ENCODE measurements at places on chromosomes 2 and 18. TPM values are rescaled to one million over a fixed set of nuclear protein-coding genes. Genes with fewer than 3 reads are reported as not detected.

GRCh38 chr2:61718965-61719364, 134.9 kb downstream of the FAM161A start:
- H3K27ac ChIP-seq, result no peak overlapping the region
- DNase-seq, result no peak
- no peaks in the 10 kb centered on the region for H3K27me3 ChIP-seq
- no peaks in the 10 kb centered on the region for H3K36me3 ChIP-seq
- no peaks in the 10 kb centered on the region for H3K4me1 ChIP-seq

CROCC2 gene
- polyA plus RNA-seq, result not detected

ZAP70 gene
- 0.30 TPM for polyA plus RNA-seq

BOK gene
- 0.05 TPM for polyA plus RNA-seq

- H3K36me3 ChIP-seq, result peaks cover 22% of the 10 kb centered on the region
- peak; percentile 17 for DNase-seq
- no peaks in the 10 kb centered on the region for H3K27me3 ChIP-seq
Observed at GRCh38 chr2:24785671-24786321, 7.4 kb downstream of the PTRHD1 start.

- no peak overlapping the region for H3K27ac ChIP-seq
- H3K36me3 ChIP-seq, result no peaks in the 10 kb centered on the region
- H3K4me1 ChIP-seq, result no peaks in the 10 kb centered on the region
- no peak for DNase-seq
Observed at GRCh38 chr2:365367-366275, 77.7 kb upstream of the ALKAL2 start.

DNA sequence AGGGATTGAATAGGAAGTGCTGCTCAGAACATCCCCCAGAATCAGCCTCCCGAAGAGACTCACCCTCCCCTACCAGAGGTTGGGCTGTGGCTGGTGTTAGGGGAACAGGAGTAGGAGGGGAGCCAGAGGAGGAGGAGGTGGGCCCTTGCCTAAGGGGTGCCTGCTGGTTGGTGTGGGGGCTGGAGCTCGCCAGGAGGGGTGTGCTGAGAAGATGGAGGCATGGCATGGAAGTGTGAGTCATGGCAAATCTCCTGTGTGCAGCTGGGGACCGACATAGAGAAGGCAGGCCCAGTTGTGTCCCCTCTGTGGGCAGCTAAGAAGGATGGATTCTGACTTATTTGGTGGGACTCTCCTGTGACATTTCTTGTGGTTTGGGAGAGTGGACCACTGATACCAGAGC, 73.7 kb downstream of the DGKD start:
- no peaks in the 10 kb centered on the region for H3K27me3 ChIP-seq
- no peak overlapping the region for H3K4me3 ChIP-seq
- H3K27ac ChIP-seq, result no peak overlapping the region
- no peak for DNase-seq
- H3K36me3 ChIP-seq, result peaks cover 76% of the 10 kb centered on the region

SLC5A7 gene
- not detected for polyA plus RNA-seq

GAREM1 gene
- polyA plus RNA-seq, result not detected

GRCh38 chr18:42041793-42042192, 86.8 kb downstream of the PIK3C3 start:
- H3K4me3 ChIP-seq, result no peak overlapping the region
- no peaks in the 10 kb centered on the region for H3K27me3 ChIP-seq
- H3K36me3 ChIP-seq, result peaks cover 72% of the 10 kb centered on the region
- no peak for DNase-seq
- H3K4me1 ChIP-seq, result no peaks in the 10 kb centered on the region
- H3K27ac ChIP-seq, result no peak overlapping the region

RAB6C gene
- not detected for polyA plus RNA-seq

STK17B gene
- polyA plus RNA-seq, result 82.4 TPM

GRCh38 chr2:38466876-38467767, 90.0 kb upstream of the ATL2 start:
- H3K4me1 ChIP-seq, result no peaks in the 10 kb centered on the region
- no peak overlapping the region for H3K4me3 ChIP-seq
- no peak for DNase-seq
- H3K27me3 ChIP-seq, result no peaks in the 10 kb centered on the region
- H3K27ac ChIP-seq, result no peak overlapping the region

- H3K27me3 ChIP-seq, result peaks cover 83% of the 10 kb centered on the region
- H3K4me1 ChIP-seq, result peaks cover 17% of the 10 kb centered on the region
- H3K36me3 ChIP-seq, result no peaks in the 10 kb centered on the region
- H3K27ac ChIP-seq, result no peak overlapping the region
Observed at GRCh38 chr2:216696321-216696720, 972 bp upstream of the IGFBP5 start.

DNA sequence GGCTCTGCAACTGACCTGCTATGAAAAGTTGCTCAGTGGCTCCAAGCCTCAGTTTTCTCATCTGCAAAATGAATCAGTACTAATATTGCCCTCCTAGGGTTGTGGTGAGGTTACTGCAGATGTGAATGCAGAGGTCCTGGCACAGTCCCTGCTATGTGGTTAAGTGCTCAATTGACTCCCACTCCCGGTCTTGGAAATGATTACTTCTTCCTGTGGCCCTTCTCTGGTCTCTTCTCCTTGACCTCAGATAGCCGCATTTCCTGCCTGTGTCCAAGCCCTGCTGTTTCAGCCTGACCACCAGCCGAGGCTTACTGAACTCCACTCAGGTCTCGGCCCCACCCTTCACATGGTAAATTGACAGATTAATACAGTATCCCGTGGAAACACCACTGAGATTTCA, 26.3 kb downstream of the CNGA3 start:
- H3K36me3 ChIP-seq, result no peaks in the 10 kb centered on the region
- no peak overlapping the region for H3K4me3 ChIP-seq
- H3K27ac ChIP-seq, result no peak overlapping the region
- no peaks in the 10 kb centered on the region for H3K27me3 ChIP-seq
- no peaks in the 10 kb centered on the region for H3K4me1 ChIP-seq

- DNase-seq, result no peak
- no peak overlapping the region for H3K4me3 ChIP-seq
- H3K27me3 ChIP-seq, result no peaks in the 10 kb centered on the region
- no peak overlapping the region for H3K27ac ChIP-seq
- H3K36me3 ChIP-seq, result no peaks in the 10 kb centered on the region
- no peaks in the 10 kb centered on the region for H3K4me1 ChIP-seq
Observed at GRCh38 chr2:120720746-120721375, 14.8 kb upstream of the GLI2 start.

CIB4 gene
- not detected for polyA plus RNA-seq

DNA sequence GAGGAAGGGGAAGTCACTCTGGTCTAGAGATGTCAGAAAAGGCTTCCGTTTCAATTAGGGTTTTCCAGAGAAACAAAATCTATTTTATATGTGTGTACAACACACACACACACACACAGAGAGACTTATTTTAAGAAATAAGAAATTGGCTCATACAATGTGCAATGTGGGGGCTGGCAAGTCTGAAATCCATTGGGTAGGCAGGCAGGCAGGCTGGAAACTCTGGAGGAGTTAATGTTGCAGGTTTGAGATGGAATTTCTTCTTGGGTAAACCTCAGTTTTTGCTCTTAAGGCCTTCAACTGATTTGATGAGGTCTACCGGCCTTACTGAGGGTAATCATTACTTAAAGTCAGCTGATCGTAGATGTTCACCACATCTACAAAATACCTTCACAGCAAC, 62.6 kb downstream of the MDH1 start:
- H3K36me3 ChIP-seq, result no peaks in the 10 kb centered on the region
- no peak overlapping the region for H3K4me3 ChIP-seq
- no peak for DNase-seq
- H3K4me1 ChIP-seq, result no peaks in the 10 kb centered on the region
- H3K27ac ChIP-seq, result no peak overlapping the region
- H3K27me3 ChIP-seq, result no peaks in the 10 kb centered on the region

GRCh38 chr2:135617501-135618015, 86.3 kb downstream of the R3HDM1 start:
- H3K4me3 ChIP-seq, result no peak overlapping the region
- H3K36me3 ChIP-seq, result peaks cover 16% of the 10 kb centered on the region
- no peak for DNase-seq
- no peaks in the 10 kb centered on the region for H3K27me3 ChIP-seq
- no peak overlapping the region for H3K27ac ChIP-seq

GRCh38 chr18:76233406-76233805, 261.6 kb downstream of the ZNF516 start:
- H3K4me1 ChIP-seq, result no peaks in the 10 kb centered on the region
- H3K36me3 ChIP-seq, result no peaks in the 10 kb centered on the region
- H3K27ac ChIP-seq, result no peak overlapping the region
- DNase-seq, result no peak
- no peaks in the 10 kb centered on the region for H3K27me3 ChIP-seq

- H3K4me3 ChIP-seq, result no peak overlapping the region
- H3K36me3 ChIP-seq, result no peaks in the 10 kb centered on the region
- no peaks in the 10 kb centered on the region for H3K4me1 ChIP-seq
- H3K27me3 ChIP-seq, result no peaks in the 10 kb centered on the region
Observed at GRCh38 chr2:106963156-106963555, 77.2 kb upstream of the ST6GAL2 start.

GRCh38 chr2:121212661-121213325, 72.2 kb downstream of the TFCP2L1 start:
- DNase-seq, result no peak
- no peak overlapping the region for H3K4me3 ChIP-seq
- H3K36me3 ChIP-seq, result no peaks in the 10 kb centered on the region
- H3K27me3 ChIP-seq, result no peaks in the 10 kb centered on the region
- no peak overlapping the region for H3K27ac ChIP-seq
- H3K4me1 ChIP-seq, result no peaks in the 10 kb centered on the region

DNA sequence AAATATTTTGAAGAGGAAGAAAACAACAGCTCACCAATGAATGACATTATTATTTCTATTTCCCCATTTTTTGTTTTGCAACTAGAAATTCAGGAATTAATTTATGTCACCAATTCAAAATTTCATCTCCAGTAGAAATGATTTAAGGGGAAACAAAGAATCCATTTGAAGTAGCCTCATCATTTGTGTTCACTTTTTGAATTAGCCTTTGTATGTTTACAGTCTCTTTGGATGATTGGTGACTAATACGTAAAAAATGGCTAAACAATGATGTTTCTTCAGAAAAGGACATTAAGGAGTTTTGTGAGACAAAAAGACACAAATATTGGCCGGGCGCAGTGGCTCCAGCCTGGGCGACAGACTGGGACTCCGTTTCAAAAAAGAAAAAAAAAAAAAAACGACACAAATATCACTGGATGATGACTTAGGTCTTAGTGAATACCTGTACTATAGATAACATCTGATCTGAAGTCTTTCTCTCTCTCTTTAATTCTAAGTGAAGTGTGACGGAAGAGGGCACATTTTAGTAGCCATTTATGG, 313.2 kb downstream of the PIK3C3 start:
- H3K27ac ChIP-seq, result no peak overlapping the region
- H3K4me1 ChIP-seq, result no peaks in the 10 kb centered on the region
- no peak for DNase-seq
- no peaks in the 10 kb centered on the region for H3K27me3 ChIP-seq
- no peak overlapping the region for H3K4me3 ChIP-seq

CRYGD gene
- not detected for polyA plus RNA-seq

GRCh38 chr2:229270551-229271410, at the start of gene PID1:
PID1 (minus strand) TSS chr2:229271287; CDS start chr2:229271043, 244 bp downstream.
- DNase-seq, result peak; percentile 36
- H3K27ac ChIP-seq, result peak within 1 kb of the TSS; percentile 82
- peaks cover 43% of the 10 kb centered on the region for H3K27me3 ChIP-seq
- H3K36me3 ChIP-seq, result no peaks in the 10 kb centered on the region
- peak within 1 kb of the TSS; percentile 78 for H3K4me3 ChIP-seq

STPG4 gene
- polyA plus RNA-seq, result 0.24 TPM

GRCh38 chr2:178331474-178332432, 119.2 kb downstream of the PRKRA start:
- no peak overlapping the region for H3K4me3 ChIP-seq
- no peaks in the 10 kb centered on the region for H3K36me3 ChIP-seq
- no peaks in the 10 kb centered on the region for H3K27me3 ChIP-seq
- DNase-seq, result no peak
- no peak overlapping the region for H3K27ac ChIP-seq
- no peaks in the 10 kb centered on the region for H3K4me1 ChIP-seq

GRCh38 chr2:2922156-2922555, 455.5 kb downstream of the EIPR1 start:
- no peak overlapping the region for H3K4me3 ChIP-seq
- no peak for DNase-seq
- H3K36me3 ChIP-seq, result no peaks in the 10 kb centered on the region
- H3K27me3 ChIP-seq, result no peaks in the 10 kb centered on the region
- no peaks in the 10 kb centered on the region for H3K4me1 ChIP-seq

DNA sequence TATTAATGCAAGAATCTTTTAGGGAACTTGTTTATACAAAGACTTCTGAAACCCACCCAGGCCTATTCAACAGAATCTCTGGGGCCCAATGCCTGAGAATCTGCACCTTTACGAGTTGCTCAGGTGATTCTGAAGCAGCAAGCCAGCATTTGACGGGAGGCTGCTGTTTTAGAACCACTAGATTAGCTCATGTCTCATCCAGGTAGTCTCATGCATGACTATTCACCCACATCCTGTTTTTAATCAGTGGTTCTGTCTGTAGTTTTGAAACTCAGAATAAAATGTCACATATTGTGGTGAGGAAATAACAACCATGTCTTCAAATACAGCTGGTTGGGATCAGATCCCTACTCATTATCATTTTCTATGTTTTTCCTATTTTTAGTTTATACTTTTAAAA, 39.5 kb downstream of the CYTIP start:
- no peak overlapping the region for H3K27ac ChIP-seq
- DNase-seq, result no peak
- H3K4me1 ChIP-seq, result peaks cover 4% of the 10 kb centered on the region
- no peak overlapping the region for H3K4me3 ChIP-seq
- no peaks in the 10 kb centered on the region for H3K36me3 ChIP-seq
- H3K27me3 ChIP-seq, result no peaks in the 10 kb centered on the region

DNA sequence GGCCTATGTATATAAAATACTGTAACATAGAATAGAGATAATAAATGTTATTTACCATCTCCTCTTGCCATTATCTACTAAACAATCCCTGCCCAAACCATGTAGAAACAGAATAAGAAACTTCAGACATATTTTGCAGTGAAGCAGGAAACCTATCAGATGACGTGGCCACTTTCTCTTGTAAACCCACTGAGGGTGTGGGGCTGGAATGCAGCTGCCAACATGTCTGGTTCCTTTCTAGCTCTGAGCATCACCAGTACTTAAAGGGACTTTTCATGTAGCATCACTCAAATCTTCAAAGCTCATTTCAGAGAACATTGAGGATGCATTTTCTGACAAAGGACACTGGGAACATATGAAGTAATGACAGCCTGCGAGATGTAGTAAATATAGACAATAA, 251.8 kb downstream of the LPIN1 start:
- no peak overlapping the region for H3K27ac ChIP-seq
- H3K36me3 ChIP-seq, result no peaks in the 10 kb centered on the region
- no peak overlapping the region for H3K4me3 ChIP-seq
- DNase-seq, result no peak
- H3K4me1 ChIP-seq, result no peaks in the 10 kb centered on the region

- no peaks in the 10 kb centered on the region for H3K27me3 ChIP-seq
- no peak overlapping the region for H3K27ac ChIP-seq
- peaks cover 46% of the 10 kb centered on the region for H3K4me1 ChIP-seq
- DNase-seq, result no peak
Observed at GRCh38 chr2:231467016-231467545, 2.8 kb upstream of the NCL start.

- no peaks in the 10 kb centered on the region for H3K27me3 ChIP-seq
- H3K36me3 ChIP-seq, result no peaks in the 10 kb centered on the region
- no peak for DNase-seq
- no peaks in the 10 kb centered on the region for H3K4me1 ChIP-seq
- H3K4me3 ChIP-seq, result no peak overlapping the region
Observed at GRCh38 chr2:128370468-128371247, 52.0 kb upstream of the HS6ST1 start.
